Right cardiac atrium (tissue), 5 donors: ENCODE measurements at places on chromosomes 12 and 14. TPM values are rescaled to one million over a fixed set of nuclear protein-coding genes. Genes with fewer than 3 reads are reported as not detected.

AMDHD1 gene
- 0.50 TPM for polyA plus RNA-seq

KCNK13 gene
- 3.2 TPM for polyA plus RNA-seq

KCNC2 gene
- not detected for polyA plus RNA-seq

FGF6 gene
- not detected for polyA plus RNA-seq

LYZ gene
- 16.5 TPM for polyA plus RNA-seq

CPNE8 gene
- polyA plus RNA-seq, result 14.1 TPM

ACOT2 gene
- 114 TPM for polyA plus RNA-seq

DHRS2 gene
- polyA plus RNA-seq, result not detected

PLA2G1B gene
- polyA plus RNA-seq, result not detected

DNA sequence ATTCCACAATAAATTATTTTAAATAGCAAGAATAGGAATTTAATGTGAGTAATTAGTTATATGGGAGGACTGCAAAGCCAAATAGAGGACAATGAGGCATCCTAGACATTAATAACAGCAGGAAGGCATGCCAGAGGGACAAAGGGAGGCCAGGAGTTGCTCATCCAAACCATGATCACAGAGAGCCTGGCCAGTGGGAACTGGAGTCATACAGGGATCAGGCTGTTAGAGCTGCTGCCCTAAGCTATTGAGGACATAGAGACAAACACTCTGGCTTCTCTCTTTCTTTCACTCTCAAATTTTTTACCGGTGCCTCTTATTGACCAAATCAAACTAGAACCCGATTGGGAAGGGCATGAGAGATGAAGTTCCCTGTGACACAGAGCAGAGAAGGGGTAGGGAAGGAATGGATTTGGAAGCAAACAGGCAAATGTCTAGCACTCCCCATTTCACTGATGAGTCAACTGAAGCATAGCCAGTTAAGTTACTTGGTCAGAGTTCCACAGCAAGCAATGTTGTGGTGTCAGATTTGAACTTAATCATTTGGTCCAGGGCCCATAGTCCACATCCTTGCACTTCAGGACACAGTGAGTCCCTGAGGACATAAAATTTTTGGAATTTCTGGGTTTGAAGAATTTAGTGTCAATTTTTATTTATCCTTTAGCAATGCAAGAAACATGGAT, 17.9 kb upstream of the CFAP54 start:
- no peak for DNase-seq

GRCh38 chr12:131323879-131324278, 370.2 kb downstream of the ADGRD1 start:
- DNase-seq, result no peak

- DNase-seq, result no peak
Observed at GRCh38 chr14:57871459-57872080, 5.7 kb upstream of the SLC35F4 start.

- DNase-seq, result no peak
Observed at GRCh38 chr12:19301688-19302087, 137.6 kb upstream of the AEBP2 start.

- peak; percentile 48 for DNase-seq
Observed at GRCh38 chr14:66174453-66174891, 311.7 kb upstream of the CCDC196 start.

- no peak for DNase-seq
Observed at GRCh38 chr14:103840014-103840413, 7.4 kb downstream of the PPP1R13B start.

- DNase-seq, result no peak
Observed at GRCh38 chr14:69183735-69184134, 7.6 kb upstream of the EXD2 start.

- no peak for DNase-seq
Observed at GRCh38 chr14:96091149-96091693, 52.1 kb downstream of the C14orf132 start.

GRCh38 chr12:117571321-117571720, 209.9 kb upstream of the NOS1 start:
- DNase-seq, result no peak

GRCh38 chr12:68358532-68359485, 26.6 kb upstream of the MDM1 start:
- peak; percentile 58 for DNase-seq

DNA sequence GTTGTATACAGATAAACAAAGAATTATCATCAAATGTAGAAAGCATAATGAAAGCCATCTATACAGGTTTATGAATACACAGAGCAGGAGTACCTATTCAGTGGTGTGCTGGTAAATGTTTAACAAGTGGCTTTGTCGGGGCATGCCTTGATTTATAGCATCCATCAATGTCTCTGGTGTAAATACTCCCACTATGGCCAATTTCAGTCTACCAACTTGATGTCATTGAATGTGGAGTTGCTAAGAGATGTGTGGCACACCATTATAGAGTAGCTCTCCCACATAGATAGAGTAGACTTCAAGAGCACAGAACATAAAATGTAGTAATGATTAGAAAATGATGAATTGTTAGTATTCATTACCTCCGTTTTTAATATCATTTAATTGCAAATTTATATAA, 9.3 kb downstream of the GRIP1 start:
- no peak for DNase-seq

DNA sequence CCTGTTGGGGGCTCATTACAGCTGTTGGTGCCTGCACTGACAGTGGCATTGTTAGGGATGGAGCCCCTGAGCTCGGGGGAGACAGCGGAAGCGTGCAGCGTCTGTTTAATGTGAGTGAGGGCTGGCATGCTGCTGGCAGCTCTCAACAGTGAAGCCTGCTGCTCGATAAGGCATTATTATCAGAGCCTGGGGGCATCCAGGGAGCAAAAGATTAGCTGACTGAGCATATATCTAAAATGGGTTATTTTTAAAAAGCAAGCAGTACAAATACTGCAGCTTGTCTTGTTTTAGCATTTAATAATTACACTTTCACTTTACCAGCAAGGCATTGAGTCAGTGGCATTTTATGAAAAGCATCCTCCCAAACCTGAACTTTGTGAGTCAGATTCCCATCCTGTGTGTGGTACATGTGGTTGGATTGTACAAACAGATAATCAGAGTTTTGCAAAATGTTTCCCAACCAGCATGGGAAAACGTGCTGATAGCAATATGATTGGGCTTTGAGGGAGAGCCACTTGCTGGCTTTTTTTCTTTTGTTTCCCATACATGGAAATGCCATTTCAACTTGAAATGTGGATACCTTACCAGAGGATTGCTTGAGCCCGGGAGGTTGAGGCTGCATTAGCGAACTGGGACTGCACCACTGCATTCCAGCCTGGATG, 150.8 kb downstream of the PRKCH start:
- peak; percentile 69 for DNase-seq

- DNase-seq, result no peak
Observed at GRCh38 chr12:12960639-12961209, 8.8 kb upstream of the GPRC5D start.

GRCh38 chr12:71303199-71303598, 136.4 kb upstream of the LGR5 start:
- no peak for DNase-seq

DNA sequence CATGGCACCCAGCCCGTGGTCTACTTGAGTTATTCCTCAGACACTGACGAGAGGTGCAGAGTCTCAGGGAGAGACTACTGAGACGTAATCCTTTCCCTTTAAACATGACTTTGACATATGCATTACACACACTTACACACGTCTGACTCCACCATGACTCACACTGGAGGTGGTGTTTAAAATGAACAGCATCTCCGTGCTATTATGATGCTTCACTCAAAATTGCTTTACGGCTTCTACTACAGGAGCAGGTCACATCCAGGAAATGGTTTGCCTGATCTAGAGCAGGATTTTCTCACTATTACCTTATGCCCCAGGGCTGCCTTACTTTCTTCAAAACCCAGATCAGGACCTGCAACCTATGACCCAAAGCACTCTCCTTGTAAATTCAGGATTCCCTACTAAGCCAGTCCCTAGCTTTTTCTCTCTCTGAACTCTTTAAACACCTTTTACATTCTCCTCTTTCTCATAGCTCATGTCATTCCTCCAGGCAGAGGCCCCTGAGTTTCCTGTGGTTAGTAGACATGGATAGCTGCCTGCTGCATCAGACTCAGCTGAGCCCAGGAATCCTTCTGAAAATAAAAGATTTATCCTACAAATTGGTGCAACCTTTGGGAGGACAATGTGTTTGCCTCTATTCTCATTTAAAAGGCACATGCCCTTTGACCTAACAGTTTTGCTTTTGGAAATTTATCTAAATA, 31.2 kb downstream of the TMCC3 start:
- no peak for DNase-seq

- no peak for DNase-seq
Observed at GRCh38 chr14:58280954-58281787, 17.2 kb upstream of the ARID4A start.

DNA sequence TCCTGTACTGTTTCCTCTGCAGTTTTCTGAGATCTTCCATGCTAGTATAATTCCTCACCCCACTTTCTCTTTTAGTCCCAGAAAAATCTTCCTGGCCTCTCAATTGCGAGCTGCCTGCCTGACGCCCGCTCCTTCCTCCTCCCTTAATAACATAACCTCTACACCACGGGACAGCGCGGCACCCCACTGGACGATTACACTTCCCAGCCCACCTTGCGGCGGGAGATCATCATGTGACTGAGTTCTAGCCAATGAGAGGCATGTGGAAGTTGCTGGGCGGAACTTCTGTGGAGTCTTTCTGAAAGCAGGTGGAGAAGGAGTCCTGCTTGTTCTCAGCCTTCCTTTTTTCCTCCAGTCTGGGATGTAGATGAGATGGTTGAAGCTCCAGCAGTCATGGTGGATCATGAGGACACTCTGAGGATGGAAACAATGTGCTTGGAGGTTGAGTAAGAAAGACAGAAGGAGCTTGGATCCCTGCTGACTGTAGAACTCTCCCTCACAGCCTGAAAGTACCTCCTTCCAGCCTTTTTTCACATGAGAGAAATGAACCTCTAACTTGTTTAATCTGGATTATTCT, 133.6 kb upstream of the VRK1 start:
- DNase-seq, result no peak

GRCh38 chr12:23750923-23751322, 198.5 kb downstream of the SOX5 start:
- DNase-seq, result no peak

GRCh38 chr12:2690348-2691005, 104.3 kb upstream of the FKBP4 start:
- DNase-seq, result no peak

DNA sequence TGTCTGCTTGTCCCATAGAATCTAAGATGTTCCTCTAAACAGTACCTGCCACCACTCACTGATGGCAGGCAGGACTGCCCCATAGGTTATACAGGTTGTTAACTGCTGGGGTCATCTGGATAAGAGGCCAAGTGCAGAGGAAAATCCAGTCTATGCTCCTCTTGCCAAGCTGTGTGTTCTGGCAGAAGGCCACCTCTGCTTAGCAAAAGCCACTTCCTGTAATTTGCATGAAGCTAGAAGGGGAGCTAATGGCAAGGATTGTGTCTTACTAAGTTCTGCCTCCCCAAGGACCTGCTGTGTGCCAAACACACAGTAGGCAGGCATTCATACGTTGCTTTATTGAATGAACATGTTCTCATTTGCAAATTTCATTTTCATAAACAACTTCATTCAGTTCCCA, 445.4 kb downstream of the BCL11B start:
- DNase-seq, result no peak

DNA sequence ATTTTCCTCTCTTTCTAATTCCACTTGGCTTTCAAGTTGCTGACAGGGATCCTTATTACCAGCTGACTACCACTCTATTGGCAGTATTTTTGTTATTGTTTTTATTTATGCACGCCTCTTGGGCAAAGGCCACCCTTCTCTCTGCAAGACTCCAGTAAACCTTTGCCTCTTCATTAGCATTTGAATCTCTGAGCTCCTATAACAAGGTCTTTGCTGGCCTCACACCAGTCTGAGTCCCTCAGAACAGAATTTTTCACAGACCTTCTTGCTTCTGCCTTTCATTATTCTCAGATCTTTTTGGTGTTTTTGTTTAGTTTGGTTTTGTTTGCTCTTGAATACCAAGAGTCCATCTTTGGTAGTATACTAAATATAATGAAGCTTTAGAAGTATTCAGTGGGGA, 145.9 kb downstream of the PDZRN4 start:
- DNase-seq, result no peak
